ENCODE measurements at places on chromosomes 12 and 14.

- DNase-seq = no peak
Measured at GRCh38 chr14:59785629-59786028, 84.9 kb downstream of the RTN1 start.

GRCh38 chr12:6754411-6754810 lies 1.5 kb upstream of the MLF2 start:
- DNase-seq = no peak

DNA sequence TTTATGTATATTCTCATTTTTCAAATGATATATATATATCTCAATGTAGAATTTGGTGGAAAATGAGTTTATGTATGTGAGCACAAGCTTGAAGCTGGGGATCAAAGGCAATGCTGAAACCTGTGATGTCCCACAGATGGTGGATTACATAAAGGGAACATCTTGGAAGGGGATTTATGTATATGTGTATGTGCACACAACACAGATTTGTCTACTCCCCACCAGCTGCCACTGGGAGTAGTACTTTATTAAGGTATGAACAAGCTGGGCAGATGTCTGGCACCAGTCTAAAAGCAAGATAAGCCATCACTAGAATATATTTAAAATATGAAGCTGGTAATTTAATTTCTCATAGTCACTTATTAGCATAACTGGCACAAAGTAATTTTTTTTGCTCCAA lies 895.6 kb downstream of the SLC6A15 start:
- no peak for DNase-seq

GRCh38 chr12:52598966-52599365 lies 2.3 kb downstream of the KRT72 start:
- no peak for DNase-seq

DNA sequence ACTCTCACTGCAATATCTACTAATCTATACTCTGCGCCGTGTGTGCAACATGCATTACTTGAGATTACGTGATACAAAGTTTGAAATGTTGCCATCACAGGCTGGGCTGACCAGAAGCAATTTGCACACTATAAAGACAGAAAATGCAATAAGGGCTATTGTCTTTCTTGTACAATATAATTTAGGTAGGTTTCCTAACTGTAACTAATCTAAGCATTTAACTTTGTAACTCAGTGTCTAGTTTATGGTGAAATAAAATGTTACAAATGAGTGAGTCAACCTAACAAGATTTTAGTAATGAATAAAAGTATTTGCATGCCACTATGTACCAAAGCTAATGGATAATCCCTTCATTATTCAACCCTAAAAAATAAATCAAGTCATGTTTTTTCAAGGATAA lies 57.8 kb downstream of the LRP6 start:
- no peak for DNase-seq

DNA sequence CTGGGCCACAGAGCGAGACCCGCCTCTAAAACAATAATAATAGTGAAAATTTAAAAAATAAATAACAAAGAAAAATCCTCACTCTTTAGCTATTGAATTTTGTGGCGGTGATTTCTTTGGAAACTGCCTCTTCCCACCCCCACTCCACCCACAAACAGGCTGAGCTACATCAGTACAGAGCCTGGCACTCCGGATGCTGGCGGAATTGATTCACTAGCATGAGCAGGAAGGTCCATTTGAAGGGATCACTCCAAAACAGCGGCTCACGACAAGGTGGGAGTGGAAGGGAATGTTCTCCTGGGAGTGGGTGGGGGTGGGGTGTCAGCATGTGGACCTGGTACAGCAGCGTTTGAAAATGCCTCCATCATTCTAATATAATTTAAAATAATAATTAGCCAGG lies 26.1 kb downstream of the CCDC177 start:
- no peak for DNase-seq

DNA sequence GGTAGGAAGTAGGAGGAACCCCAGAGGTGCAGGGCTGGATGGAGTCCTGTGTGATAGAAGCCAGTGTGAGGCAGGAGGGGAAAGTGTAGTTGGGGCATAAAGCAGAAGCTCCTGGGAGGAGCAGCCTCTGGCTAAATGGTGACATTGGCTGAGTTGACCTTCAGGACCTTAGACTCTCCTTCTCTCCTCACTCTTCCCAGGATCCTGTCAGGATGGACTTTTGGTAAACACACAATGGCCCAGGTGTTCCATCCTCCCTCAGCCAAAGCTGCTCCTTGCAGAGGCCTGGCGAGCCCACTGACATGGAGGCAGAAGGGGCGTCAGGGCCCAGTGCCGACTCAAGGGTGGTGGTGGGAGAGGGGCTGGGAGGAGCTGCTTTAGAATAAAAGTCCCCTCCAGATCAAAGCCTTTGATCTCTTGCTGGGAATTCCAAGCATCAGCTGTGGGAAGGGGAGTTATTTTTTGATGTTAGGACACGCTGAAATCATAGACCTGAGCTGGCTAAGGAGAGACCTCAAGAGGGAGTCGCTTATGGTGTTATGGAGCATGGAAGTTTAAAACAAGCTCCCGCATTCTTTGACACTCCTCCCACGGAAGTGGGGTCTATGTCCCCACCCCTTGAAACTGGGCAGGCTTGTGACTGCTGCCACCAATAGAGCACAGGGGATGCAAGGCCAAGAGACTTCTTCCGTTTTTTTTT lies 44.1 kb downstream of the SMIM41 start:
- no peak for DNase-seq

GRCh38 chr14:77319422-77319821 lies 1.3 kb downstream of the POMT2 start:
- DNase-seq = no peak

DNA sequence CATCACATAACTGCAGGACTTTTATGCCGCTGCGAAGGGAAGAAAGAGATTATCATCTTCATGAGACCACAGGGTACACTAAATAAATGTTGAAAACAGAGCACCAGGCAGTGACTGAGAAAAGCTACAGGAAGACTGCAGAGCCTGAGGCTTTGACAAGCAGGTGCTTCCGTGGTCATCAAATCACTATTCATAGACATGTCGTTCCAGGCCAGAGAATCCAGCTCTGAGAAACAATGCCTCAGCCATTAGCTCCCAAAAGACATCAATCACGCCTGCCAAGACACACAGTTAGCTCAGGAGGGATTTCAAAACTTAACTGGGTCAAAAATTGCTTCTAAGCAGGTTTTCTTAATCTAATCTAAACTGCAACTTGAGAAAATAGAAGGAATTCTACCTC lies 47.2 kb upstream of the GARIN6 start:
- DNase-seq = no peak

GRCh38 chr14:92282669-92283068 lies 40.3 kb upstream of the SLC24A4 start:
- DNase-seq = no peak

DNA sequence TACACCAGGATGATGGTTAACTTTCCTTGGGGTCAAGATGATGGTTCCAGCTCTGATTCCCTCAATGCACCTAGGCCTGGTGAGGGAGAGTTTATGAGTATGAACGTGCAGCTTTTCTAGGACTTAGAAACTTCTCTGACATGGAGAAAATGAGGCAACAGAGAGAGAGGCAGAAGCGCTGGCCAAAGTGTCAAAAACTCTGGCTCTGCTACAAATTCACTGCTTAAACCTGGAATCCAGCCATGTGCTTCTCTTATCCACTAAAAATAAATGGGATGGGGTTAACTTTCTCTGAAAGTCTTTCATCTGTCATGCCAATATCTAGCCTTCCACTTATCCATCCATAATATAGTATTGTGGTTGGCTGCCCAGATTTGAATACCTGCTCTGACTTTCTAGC lies 568.7 kb downstream of the MED13L start:
- no peak for DNase-seq

DNA sequence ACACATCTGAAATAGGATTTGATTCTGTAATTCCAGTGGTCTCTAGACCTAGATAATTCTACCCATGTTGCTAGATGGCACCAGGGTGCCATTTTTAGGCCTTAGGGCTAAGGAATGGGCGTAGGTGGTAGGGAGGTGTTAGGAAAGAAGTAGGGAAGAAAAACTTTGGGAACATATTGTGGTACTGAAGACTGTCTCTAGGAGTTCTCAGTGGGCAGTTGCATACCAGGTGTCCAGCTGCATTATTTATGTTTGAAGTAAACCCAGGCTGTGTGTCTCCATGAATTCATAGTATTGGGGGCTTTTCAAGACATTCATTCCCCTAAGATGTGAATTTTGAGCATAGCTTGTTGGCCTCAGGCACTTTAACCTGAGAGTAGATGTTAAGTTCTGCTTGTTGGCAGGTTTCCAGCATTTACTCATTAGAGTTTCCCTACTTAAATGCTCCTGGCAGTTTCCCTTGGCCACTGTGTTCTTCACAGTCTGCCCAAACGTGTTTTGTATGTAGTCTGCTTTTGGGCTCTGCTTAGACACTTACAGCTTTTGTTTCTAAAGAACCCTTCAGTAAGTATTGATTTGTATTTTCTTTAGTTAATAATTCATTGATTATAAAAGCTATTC lies 31.5 kb upstream of the CCT2 start:
- no peak for DNase-seq

- no peak for DNase-seq
Measured at GRCh38 chr12:110813285-110813684, 33.5 kb upstream of the CCDC63 start.

GRCh38 chr14:92280554-92281262 lies 42.3 kb upstream of the SLC24A4 start:
- no peak for DNase-seq

DNA sequence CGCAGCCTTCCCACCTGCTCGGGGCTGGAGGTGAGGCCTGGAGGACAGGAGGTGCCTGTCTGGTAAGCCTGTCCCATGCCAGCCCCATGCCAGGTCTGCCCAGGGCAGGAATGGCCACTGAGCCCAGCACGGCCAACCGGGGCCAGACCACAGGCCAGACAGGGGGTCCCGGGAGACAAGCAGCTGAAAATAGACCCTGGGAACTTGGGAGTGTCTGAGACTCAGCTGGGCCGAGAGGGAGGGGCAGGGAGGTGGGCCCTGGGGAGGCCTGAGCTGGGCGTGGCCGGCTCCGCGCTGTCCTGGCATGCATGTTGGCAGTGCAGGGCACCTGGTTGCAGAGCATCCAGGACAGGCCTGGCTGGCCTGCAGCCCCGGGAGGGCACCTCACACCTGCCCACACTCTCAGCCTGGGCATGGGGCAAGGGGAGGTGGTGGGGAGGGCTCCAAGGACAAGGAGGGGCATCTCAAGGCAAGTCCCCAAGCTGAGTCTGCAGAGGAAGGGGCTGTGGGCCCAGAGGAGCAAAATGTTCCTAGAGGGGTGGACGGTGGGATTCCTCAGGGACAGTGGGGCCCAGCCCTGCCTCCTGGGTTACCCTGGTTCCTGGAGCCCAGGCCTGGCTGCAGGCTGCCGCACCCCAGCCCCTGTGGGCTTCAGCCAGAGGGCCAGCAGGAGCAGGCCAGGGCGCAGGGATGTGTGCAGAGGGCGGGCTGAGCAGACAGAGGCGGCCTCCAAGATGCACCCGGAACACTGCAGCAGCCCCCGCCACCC lies 3.2 kb upstream of the CRIP1 start:
- DNase-seq = no peak

DNA sequence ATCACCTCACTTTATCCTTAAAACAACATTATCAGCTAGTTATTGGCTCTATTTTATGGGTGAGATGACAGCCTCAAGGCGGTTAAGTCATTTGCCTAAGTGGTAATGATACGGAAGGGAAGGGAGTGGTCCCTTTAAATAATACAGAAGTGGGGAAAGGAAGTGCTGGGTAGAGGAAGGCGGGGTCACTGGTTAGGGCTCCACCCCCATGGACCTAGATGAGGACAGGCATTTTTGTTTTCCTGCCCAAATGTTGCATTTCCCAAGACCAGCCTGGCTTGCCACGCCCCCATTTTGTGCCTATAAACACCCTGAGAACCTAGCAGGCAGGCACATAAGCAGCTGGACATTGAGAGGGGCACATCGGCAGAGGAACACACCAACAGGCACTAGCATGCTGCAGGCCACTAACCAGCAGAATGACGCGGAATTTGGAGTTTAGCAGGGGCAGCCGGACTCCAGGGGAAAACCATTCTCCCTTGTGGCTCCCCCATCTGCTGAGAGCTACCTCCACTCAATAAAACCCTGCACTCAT lies 100.9 kb downstream of the EPS8 start:
- DNase-seq = no peak

GRCh38 chr12:65877836-65878235 lies 53.6 kb downstream of the HMGA2 start:
- no peak for DNase-seq

DNA sequence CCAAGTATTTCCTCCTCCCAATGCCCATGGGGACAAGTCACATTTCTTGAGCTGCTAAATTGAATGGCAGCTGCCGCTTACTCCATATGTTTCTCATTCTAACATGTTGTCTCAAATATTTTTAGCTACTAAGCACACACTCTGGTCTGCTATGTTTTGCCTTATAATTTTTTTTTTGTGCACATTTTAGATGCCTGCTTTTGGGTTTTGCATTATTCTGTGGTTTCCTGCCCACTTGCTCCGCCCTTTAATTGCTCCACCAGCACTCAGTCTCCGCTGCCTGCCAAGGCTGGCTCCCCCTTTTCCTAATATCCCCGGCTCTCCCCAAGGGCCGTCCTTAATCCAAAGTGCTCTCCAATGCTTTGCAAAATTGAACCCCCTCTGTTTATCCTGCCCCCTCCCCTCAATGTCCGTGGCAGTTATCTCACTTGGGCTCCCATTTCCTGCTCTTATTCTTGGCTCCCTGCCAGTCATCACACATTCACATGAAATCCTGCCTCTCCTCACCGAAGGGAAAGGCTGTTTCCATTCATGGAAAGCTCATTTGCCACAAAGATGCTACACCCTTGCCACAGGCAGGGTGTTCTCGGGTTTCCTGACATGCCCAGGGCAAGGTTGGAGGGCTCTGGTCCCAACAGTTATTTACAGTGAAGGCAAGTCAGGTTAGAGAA lies 79.4 kb downstream of the C12orf75 start:
- no peak for DNase-seq

DNA sequence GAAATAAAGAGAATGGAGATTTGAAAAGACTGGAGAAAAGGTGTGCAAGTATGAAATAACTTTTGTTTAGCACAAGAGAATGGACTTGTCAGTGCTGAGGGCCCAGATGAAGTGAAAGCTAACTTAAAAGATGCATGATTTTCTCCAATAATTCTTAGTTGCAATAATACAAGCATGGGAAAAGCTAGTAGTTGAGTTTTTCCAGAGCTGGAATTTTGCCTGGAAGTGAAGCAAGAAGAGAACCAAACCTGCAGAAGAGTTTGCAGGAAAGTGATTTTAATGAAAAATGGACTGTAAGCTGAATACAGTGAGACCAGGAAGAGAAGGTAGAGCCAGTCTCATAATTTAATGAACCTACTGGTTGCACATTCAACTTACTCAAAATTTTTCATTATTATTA lies 69.3 kb upstream of the FSCB start:
- no peak for DNase-seq

- DNase-seq = no peak
Measured at GRCh38 chr12:69000540-69001243, 67.7 kb upstream of the CPM start.

All from T-helper 1 cell (primary cell).